ENCODE measurements at places on chromosomes 6 and 20. TPM values are rescaled to one million over a fixed set of nuclear protein-coding genes. Genes with fewer than 3 reads are reported as not detected.

DNA sequence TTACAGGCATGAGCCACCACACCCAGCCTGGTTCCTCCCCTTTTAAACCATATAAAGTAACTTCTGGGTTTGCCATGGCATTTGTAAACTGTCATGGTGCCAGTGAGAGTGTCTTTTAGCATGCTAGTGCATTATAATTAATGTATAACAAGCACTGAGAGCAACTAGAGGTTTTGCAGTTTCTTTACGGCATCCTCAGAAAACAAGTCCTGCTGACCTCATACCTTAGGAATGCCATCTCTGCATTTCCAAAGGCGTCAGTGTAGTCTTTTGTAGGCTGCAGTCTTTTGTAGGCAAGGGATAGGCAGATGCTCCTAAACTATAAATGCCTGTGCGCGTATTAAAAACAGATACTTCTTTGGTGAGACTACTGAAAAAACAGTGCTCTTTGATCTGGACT is 75.0 kb upstream of the EZR start:
- DNase-seq = no peak

- DNase-seq = no peak
These were observed 10.6 kb upstream of the TBC1D20 start for GRCh38 chr20:472889-473292.

The RUNX2 gene
- 8.4 TPM for total RNA-seq

DNA sequence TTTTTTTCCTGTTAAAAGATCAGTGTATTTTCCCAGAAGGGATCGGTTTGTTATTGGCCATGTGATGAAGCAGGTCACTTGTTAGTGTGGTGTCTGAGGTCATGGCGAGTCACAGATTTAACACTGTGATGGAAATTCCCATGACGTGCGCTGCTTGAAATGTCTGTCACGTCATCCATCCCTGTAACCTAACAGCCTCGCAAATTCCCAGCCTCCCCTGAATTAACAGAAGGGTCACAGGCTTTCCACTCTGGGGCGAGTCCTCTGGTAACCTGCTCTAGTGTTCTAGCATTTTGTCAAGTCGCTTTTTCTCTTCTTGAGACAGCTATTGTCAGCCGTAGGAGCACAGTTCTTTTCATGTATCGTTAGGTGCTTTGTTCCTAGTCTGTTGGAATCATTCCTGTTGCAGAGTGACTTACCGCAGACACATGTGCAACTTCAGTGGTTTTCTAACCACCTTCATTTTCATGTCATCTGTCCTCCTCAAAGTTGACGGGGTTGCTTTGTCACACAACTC is 137.2 kb downstream of the MAP3K4 start:
- no peak for DNase-seq

GRCh38 chr6:89260832-89261231 is 43.7 kb upstream of the GABRR1 start:
- no peak for DNase-seq

DNA sequence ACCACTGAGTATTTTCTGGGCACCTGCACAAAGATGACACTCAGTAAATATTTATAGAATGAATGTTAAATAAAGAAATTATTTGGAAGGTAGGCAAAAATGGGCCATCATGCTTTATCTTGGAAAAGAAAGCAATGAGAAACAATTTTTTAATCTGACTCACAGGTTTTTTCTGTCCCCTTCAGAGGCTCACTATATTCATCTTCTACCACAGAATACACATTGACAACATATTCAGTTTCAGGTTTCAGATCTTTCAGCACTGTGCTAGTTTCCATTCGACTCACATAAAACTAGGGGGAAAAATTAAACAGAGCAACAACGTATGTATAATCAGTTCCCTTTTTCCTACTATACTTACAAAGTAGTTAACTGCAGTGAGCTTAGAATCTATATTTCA is 58.3 kb downstream of the COL12A1 start:
- DNase-seq = no peak

DNA sequence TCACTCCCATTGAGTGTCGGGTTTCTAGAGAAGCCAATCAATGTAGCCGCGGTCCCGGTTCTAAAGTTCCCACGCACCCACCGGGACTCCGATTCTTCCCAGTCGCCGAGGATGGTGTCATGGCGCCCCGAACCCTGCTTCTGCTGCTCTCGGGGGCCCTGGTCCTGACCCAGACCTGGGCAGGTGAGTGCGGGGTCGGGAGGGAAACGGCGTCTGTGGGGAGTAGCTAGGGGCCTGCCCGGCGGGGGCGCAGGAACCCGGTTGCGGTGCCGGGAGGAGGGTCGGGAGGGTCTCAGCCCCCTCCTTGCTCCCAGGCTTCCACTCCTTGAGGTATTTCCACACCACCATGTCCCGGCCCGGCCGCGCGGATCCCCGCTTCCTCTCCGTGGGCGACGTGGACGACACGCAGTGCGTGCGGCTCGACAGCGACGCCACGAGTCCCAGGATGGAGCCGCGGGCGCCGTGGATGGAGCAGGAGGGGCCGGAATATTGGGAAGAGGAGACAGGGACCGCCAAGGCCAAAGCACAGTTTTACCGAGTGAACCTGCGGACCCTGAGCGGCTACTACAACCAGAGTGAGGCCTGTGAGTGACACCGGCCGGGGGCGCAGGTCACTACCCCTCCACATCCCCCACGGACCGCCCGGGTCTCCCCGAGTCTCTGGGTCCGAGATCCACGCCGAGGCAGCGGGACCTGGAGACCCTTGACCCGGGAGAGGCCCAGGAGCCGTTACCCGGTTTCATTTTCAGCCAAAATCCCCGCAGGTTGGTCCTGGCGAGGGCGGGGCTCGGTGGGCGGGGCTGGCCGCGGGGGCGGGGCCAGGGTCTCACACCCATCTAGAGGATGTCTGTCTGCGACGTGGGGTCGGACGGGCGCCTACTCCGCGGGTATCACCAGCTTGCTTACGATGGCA is 35.2 kb upstream of the HLA-G start:
- peak; percentile 40 for DNase-seq
